ENCODE measurements at places on chromosomes 16 and 17. TPM values are rescaled to one million over a fixed set of nuclear protein-coding genes. Genes with fewer than 3 reads are reported as not detected.

Gene TMEM98
- 173 TPM for total RNA-seq

Gene MILR1
- 0.56 TPM for total RNA-seq

Gene BCAR1
- total RNA-seq: 17.8 TPM

Gene ABCA3
- 0.18 TPM for total RNA-seq

Gene WDR90
- 1.4 TPM for total RNA-seq

Gene ST6GALNAC1
- total RNA-seq: not detected

All from IMR-90 (cell line).